ENCODE measurements at places on chromosomes 3 and 15.

DNA sequence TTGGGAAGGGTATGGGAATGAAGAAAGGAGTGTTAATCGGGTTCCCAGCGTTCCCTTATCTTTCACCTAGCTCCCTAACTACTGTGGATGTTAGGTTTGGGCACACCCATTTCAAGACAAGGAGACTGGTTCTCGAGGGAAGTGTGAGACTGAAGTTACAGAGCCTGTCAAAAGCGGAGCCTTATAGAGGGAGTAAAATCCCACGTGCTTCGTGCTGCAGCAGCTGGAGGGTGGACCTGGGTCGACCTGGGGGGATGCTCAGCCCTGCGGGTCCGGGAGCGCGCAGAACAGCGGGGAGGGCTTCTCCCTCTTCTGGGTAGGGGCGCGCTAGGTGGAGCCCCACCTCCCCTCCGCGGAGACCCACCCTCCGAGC lies 314 bp upstream of the TMED3 start:
- no peak for DNase-seq

DNA sequence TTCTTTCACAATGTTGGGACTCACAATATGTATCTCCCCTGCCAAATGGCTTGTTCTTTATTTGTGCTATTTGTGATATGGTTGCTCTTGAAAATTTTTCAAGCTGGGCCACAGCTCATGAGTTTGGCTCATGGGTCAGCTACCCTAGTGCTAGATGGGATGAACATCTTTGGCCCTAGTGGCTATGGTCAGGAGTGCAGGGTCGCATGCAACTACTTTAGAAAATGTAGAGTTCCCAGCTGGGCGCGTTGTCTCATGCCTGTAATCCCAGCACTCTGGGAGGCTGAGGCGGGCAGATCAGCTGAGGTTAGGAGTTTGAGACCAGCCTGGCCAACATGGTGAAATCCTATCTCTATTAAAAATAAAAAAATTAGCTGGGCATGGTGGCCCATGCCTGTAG lies 55.8 kb downstream of the POLR2M start:
- DNase-seq = no peak

- no peak for DNase-seq
These were observed 58.4 kb downstream of the TBC1D2B start for GRCh38 chr15:78018946-78019644.

DNA sequence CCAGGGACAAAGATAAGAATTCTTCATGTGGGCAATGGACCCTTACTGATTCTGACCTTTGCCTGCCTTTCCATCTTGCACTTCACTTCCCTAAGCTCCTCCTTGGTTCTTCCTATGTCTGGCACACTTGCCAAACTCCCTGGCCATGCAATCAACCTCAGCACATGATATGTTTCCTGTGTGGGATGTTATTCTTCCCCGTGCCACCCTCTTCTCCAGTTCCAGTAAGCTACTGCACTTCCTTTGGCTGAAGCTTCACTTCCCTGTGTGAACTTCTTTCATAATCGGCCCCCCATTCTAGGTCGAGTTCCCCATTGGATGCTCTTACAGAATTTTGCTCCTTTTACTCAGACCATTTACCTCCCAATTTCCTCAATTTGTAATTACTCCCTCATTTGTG lies 10.7 kb upstream of the TASOR start:
- no peak for DNase-seq

DNA sequence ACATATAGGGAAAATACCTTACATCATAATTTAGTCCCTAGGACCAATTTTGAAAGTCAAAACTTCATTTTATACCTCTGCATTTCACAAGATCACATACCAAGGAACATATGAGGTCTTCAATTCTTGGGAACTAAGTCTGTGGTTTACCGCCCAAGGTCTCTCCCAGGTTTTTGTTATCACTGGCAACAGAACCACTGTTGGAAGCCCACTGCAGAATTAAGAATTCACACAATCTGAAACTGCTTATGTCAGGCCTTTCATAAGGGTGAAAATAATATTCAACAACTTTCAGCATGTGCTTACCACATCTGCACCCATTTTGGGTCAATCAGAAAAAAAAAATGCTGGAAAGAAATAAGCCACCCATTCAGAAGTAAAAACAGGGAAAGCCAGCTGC lies 107.2 kb upstream of the MME start:
- no peak for DNase-seq

DNA sequence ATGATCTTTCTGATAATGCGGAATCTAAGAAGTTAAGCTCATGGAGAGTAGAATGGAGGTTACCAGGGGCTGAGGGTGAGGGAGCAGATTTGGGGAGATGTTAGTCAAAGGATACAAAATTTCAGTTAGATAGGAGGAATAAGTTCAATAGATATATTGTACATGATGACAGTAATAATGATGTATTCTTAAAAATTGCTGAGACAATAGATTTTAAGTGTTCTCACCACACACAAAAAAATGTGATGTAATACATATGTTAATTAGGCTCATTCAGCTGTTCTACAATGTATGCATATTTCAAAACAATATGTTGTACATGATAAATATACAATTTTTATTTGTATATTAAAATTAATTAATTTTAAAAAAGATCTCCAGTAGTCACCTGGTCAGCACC lies 81.4 kb downstream of the PGPEP1L start:
- DNase-seq = no peak

GRCh38 chr3:151168269-151169094 lies 34.5 kb downstream of the GPR171 start:
- DNase-seq = peak; percentile 86

DNA sequence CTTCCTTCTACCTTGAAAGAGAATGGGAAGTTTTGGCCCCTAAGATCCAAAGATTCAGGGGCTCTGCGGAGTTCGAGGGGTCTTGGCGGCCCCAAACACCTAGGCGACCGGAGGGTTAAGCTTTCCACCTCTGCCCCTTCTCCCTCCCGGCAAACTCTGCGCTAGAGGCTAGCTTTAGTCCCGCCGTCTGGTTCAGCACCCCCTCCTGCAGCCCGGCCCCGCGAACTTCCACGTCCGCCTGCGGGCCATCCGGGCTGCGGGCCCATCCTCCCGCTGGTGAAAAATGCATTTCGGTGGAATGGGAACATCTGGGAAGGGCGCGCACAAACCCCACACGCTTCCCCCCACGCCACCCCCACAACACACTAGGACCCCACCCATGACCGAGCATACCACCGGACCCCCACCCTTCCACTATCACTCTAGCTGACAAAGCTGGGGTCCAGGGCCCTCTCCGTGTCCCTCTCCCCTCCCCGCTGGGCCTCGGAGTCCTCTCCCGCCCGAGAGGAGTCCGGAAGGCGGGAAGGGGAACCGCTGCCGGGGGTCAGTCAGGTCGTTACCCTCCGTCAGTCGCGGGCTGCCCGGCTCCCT lies 1.0 kb downstream of the SHOX2 start:
- no peak for DNase-seq

DNA sequence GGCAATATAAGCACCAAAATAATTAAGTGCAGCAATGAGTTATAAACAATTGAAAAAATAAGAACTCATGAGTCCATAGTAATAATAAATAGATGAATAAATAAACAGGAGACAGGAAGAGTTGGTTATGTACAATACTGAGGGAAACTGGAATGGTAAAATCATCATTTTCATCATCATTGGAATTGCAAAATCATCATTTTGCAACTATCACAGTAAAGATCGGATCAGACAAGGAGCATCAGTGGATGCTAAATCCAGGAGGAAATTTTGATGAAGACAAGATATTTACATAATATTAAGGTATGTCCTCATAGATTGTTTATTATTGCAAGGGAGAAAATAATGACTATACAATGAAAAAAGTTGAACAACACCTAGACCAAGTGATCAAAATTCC lies 38.8 kb upstream of the ACAN start:
- DNase-seq = no peak

DNA sequence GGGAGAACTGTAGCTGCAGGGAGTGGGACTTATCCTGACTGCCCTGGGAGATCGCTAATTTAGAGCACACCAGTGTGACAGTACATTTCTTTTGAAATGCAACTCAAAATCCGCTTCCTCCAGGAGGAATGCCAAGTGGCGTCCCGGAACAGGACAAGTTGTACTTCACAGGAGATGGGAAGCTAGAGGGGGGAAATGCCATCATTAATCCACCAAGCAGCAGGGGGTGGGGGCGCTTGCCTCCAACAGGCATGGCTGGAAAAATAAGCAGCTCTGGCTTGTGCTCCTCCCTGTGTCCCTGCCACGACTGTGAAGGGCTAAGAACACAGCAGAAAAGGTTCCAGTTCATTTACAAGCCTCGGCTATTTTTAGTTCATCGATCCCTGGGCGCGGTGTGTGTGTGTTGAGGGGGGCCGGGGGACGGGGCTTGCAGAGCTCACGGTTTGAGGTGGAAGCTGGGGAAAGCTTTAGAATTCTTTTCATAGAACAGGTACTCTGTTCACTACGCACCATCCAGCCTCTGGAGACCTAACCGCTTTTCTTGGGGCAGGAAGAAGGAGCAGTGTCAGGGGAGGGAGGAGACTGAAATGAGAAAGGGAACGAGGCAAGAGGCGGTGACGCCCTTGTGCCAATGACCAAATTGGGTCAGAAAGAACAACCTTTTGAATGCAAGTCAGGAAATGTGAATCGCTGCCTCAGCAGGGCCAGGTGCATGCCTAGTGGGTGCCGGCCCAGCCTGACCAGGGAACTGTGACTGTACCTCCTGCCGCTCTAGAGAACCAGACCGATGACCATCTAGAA lies 51.8 kb upstream of the DGKG start:
- DNase-seq = no peak

DNA sequence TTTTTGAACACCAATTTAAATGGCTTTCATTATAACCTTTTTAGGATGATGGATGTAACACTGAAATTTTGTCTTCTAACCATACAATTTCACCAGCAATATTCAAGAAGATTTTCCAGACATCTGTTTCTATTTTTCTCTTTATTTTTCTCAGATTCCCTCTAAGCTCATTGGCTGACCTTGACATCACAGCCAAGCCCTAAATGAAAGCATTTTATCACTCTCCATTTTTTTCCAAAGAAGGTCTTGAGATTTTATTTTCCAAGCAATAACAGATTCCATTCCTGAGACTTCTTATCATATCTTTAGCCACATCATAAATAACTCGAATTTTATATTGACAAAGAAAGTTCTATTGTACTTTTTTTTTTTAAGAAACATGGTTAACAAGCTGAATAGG lies 392.6 kb upstream of the THBS1 start:
- DNase-seq = no peak

- DNase-seq = no peak
These were observed 88.8 kb upstream of the ALDH1A3 start for GRCh38 chr15:100790786-100791265.

DNA sequence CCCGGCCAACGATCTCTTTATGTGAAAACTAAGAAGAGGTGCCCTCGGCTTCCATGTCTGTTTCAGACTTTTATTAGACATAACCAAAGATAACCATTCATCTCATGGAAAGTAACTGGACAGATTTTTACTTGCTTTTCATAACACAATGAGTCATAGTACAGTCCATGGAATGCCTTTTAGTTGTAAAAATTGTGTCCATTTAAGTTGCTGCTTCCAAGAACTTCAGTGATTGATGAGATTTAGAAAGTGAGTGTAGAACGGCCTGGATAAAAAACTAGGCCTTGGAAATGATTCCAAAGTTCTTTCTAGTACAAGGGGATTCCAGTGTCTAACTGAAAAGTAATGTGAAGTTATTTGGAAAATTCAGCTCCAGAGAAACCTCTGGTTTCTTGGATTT lies 10.8 kb downstream of the EIF2AK4 start:
- DNase-seq = no peak

DNA sequence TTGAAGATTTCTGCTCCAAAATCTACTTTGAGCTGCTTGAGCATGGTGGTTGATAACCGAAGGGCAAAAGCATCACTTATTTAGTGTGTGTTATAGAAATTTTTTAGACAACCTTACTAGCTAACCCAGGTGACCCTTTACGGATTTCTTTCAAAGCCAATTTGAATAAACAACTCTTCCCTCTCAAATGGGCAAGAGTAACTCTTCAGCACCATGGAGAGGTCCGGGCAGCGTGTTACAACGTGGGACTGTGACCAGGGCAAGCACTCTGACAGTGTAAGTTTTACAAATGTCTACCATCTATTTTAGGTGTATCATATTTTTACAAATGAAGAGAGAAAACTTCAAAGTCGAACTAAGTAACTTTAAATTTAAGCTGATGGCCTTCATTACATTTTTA lies 471.8 kb downstream of the MFSD1 start:
- no peak for DNase-seq

DNA sequence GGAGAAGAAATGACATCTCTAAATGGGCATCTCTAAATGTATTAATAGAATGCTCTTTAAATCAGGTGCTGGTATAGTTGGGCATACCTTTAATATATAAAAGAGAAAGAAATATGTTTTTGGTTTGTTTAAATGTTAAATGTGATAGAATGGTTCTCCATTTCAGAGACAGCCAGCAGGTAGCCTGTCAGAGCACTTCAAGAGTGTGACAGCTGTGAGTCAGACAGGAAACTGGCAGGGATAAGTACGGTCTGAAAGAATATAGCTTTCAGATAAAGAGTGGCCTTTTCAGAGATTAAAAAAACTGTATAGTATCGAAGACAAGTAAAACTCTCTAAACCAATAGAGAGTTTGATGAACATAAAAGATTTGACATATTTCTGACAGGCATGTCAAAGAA lies 654.1 kb downstream of the IGSF11 start:
- DNase-seq = no peak

DNA sequence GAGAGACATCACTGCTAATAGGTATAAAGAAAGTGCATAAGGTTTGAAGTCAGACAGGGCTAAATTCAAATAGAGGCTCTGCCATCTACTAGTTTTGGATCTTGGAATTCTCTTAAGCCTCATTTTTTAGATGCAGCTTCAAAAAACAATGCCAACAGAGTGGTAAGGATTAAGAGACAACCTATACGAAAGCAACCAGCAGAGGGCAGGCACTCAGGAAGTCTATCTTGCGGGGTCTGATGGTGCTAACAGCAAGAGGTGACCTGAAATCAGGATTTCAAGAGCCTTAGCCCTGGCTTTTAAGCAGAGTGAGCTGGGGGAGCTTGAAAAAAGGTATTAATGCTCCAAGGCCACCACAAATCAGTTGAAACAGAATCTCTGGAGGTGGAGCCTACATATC lies 40.7 kb downstream of the LDHAL6B start:
- peak; percentile 10 for DNase-seq

- DNase-seq = no peak
These were observed 32.2 kb downstream of the ARMC8 start for GRCh38 chr3:138219255-138219654.

GRCh38 chr3:13838421-13838820 lies 41.5 kb downstream of the WNT7A start:
- no peak for DNase-seq

GRCh38 chr3:193016437-193016901 lies 98.8 kb upstream of the MB21D2 start:
- DNase-seq = no peak

DNA sequence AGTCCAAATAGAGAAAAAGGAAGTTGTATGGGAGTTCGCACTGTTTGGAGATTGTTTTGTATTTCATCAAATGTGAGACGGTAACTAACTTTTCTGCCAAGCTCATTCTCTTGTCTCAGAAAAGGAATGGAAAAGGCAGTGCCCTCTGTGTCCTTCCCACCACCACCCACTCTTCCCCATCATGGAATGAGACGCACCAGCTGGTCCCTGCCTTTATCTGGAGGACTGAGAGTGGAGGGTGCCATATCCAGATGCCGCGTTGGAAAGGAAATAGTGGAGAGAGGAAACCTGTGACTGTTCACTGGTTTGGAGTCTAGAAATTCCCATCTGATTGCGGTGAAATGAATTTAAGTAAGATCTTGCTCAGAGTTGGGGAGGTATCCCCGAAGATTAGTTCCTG lies 3.7 kb upstream of the CCK start:
- no peak for DNase-seq

GRCh38 chr3:178856804-178857203 lies 214.8 kb downstream of the ZMAT3 start:
- no peak for DNase-seq

GRCh38 chr3:61378311-61378710 lies 127.1 kb upstream of the FHIT start:
- no peak for DNase-seq
